Activated CD4-positive, alpha-beta T cell treated with anti-CD3 and anti-CD28 coated beads, Interleukin-2, amount 10 ng/mL, durations not matched to agents 7 days and 5 days (primary cell): ENCODE measurements at places on chromosomes 13 and 19. TPM values are rescaled to one million over a fixed set of nuclear protein-coding genes. Genes with fewer than 3 reads are reported as not detected.

GRCh38 chr19:7069904-7070226 is 362 bp downstream of the ZNF557 start:
- DNase-seq, result no peak

- no peak for DNase-seq
Observed at GRCh38 chr13:66559093-66559492, 671.0 kb downstream of the PCDH9 start.

- no peak for DNase-seq
Observed at GRCh38 chr19:35843676-35844481, 8.4 kb downstream of the NPHS1 start.

- DNase-seq, result no peak
Observed at GRCh38 chr19:16887353-16888265, 1.2 kb upstream of the F2RL3 start.

- DNase-seq, result no peak
Observed at GRCh38 chr13:90084684-90085290, 1262.7 kb upstream of the MIR17HG start.

ESD gene
- total RNA-seq, result 94.7 TPM

C19orf67 gene
- total RNA-seq, result not detected

MAMSTR gene
- total RNA-seq, result 1.1 TPM

IL4I1 gene
- total RNA-seq, result 3.7 TPM

CEACAM16 gene
- not detected for total RNA-seq

LIPE gene
- 29.5 TPM for total RNA-seq
